ENCODE measurements at places on chromosomes 5 and 9.
A peak's percentile ranks its signal among the peaks of the same experiment; 100 is the strongest.

DNA sequence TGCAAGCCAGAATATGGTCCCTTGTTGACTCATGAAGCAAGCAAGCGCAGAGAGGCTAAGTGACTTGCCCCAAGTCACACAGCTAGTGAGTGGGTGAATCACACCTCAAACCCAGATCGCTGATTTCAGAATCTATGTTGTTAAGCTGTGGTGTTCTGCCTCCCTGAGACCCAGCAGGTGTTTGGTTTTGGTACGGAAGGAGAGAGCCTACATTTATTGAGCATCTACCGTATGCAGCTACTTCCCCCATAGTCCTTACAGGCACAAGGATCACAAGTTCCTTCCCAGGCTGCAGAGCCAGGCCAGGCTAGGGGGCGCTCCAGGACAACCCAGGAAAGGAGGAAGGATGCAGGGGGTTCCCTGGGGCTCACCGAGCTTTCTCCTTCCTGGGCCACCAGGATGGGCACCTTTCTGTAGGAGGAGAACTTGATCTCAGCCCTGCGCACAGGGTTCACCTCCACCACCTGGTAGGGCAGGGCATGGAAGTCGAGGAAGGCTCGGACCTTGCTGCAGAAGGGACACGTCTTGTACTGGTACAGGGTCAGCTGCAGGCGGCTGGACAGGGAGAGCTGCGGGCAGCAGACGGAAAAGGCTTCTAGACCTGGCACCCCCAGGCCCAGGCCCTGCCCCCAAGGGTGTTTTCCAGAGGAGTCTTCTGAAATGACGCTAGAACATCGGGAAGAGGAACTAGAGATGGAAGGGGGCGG is 2.5 kb downstream of the PTGES2 start:
- peak; percentile 76 for DNase-seq

GRCh38 chr9:88587885-88588649 is 53.1 kb downstream of the NXNL2 start:
- no peak for DNase-seq

DNA sequence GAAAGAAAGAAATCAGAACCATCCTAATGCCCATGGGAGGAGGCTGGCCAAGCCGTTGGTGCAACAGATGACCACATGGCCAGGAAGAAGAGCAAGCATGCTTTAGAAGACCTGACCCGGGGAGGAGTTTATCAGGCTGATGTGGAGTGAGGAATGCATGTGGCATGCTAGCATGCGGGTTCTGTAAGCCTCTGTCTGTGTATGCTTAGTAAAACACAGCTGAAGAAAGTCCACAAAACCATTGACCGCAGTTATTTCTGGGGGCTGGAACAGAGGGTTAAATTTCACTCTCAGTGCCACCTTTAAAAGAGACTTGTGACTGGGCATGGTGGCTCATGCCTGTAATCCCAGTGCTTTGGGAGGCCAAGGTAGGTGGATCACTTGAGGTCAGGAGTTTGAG is 19.1 kb downstream of the GFI1B start:
- no peak for DNase-seq

GRCh38 chr5:23506329-23507236 is 826 bp upstream of the PRDM9 start:
- DNase-seq: no peak

All from lower lobe of right lung (tissue), 2 donors.